ENCODE measurements at places on chromosomes 1 and 21. TPM values are rescaled to one million over a fixed set of nuclear protein-coding genes. Genes with fewer than 3 reads are reported as not detected.

EVA1C gene
- 1.5 TPM for total RNA-seq

KCND3 gene
- 13.0 TPM for total RNA-seq

DNAI4 gene
- 9.6 TPM for total RNA-seq

RHBG gene
- total RNA-seq: not detected

FCN3 gene
- 0.25 TPM for total RNA-seq

RAB7B gene
- total RNA-seq: 0.49 TPM

TMEM200B gene
- total RNA-seq: 0.49 TPM

TNFRSF1B gene
- total RNA-seq: 2.0 TPM

REN gene
- not detected for total RNA-seq

FBXO44 gene
- total RNA-seq: 42.5 TPM

OR10K2 gene
- not detected for total RNA-seq

GUCA2B gene
- total RNA-seq: not detected

LHX4 gene
- total RNA-seq: not detected

SNRPE gene
- 52.9 TPM for total RNA-seq

OR2T2 gene
- not detected for total RNA-seq

DENND2C gene
- 1.5 TPM for total RNA-seq

LAMB3 gene
- total RNA-seq: 0.74 TPM

C1orf216 gene
- total RNA-seq: 54.3 TPM

CELSR2 gene
- total RNA-seq: 46.5 TPM

SYDE2 gene
- total RNA-seq: 8.4 TPM

GPX7 gene
- 9.3 TPM for total RNA-seq

PLEKHG5 gene
- 20.7 TPM for total RNA-seq

GJB3 gene
- not detected for total RNA-seq

C1orf146 gene
- total RNA-seq: not detected

SLC44A5 gene
- total RNA-seq: 141 TPM

ZNF683 gene
- total RNA-seq: not detected

NUDT4B gene
- 9.3 TPM for total RNA-seq

MMEL1 gene
- total RNA-seq: 7.6 TPM

CFAP45 gene
- total RNA-seq: 0.74 TPM

VAV3 gene
- 4.4 TPM for total RNA-seq

NFYC gene
- 21.9 TPM for total RNA-seq

All from temporal lobe (tissue), 4 donors.